ENCODE measurements at places on chromosomes 11 and 22.

DNA sequence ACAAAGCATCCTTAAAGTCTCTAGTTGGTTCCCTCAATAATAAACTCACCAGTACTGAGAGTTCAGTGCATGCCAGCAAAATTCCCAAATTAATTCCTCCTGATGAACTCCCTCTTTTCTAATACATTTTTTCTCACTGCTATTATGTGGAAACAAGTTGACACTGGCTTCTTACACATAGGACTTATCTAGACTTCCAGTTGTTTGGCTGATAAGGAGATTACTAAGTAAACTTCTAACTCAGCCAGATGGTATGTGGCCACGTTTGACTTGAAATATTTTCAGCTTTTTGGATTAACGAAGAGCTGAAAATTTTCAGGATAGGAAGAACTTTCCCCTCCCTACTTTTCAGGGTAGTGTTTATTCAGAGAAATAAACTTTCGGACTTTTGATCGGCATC is 1154.2 kb upstream of the TENM4 start:
- DNase-seq, result no peak

- no peak for DNase-seq
Observed at GRCh38 chr11:102453302-102453695, 734 bp upstream of the TMEM123 start.

DNA sequence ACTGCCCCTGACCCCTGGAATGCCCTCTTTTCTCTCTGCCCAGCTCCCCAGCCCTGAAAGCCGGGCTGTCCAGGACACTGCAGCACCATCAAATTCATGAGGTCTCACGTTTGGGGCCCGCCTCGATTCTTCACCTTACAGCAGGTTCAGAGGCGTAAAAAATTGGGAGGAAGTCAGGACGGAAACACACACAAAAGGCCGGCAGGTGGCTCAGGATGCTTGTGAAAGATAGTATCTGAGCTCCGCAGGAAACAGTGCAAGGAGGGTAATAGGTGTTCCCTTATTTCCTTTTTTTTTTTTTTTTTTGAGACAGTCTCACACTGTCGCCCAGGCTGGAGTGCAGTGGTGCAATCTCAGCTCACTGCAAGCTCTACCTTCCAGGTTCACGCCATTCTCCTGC is 4.1 kb downstream of the RFPL2 start:
- no peak for DNase-seq

DNA sequence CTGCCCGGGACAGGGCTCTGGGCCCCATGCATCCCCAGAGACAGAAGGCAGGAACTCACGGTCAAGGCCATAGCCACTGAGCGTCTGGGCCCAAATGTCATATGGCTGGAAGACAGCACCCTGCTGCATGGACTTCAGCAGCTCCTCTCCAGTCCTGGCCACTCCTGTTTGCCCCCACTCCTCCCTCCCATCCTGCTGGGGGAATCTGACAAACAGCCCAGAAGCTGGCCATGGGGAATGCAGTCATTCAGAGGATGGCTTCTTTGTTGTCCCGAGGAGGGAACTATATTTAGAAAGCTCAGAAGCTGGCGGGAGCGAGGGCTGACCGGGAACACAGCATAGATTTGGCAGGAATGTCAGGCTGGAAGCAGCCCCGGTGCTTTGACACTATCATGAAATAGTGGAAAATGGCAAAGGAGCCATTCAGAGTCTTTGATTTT is 35.0 kb downstream of the DKK3 start:
- DNase-seq, result peak; percentile 96

GRCh38 chr11:57116654-57117053 is 65.1 kb upstream of the LRRC55 start:
- peak; percentile 71 for DNase-seq

DNA sequence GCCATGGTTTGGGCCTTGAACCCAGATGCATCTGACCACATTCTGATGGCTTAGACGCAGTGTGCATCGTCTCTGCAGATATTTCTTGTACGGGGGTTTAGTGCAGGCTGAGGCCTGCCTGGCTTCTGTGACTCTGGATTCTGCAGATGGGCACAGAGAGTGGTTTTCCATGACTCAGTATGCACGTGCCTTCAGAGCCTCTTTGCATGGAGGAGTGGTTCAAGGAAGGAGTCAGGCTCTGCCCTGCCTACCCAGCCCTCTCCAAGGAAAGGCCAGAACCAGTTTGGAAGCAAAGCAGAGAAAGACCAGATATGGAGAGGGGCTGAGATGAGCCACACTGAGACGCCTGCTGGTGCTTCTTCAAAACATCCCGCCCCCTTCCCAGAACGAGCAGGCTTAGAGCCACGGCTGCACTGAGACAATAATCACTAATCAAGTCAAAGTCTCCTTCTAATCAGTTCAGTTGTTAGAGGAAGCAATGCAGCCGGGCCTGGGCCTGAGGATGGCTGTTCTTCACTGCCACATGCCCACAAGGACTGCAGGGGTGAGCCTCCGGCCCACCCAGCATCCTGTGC is 308.9 kb downstream of the NXPE2 start:
- no peak for DNase-seq

DNA sequence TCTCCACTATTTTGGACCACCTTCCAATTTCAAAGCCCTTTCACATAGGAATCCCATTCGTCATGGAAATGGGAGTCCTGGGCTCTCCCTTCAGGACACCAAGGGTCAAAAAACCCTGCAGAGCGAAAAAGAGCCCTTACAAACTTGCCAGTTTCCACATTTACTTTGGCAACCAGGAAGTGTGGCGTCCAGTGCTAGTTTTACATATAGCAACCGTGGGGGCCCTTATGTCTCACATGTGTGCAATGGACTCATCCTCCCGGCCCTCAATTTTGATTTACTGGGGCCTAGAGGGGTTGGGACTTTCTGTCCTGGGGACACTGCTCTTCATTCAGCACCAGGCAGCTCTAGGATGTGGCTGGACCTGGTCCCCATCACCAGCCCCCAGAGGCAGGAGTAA is 33.7 kb downstream of the DAGLA start:
- no peak for DNase-seq

- no peak for DNase-seq
Observed at GRCh38 chr11:79089601-79090000, 351.2 kb downstream of the TENM4 start.

GRCh38 chr11:67105964-67106363 is 13.1 kb upstream of the KDM2A start:
- DNase-seq, result no peak

DNA sequence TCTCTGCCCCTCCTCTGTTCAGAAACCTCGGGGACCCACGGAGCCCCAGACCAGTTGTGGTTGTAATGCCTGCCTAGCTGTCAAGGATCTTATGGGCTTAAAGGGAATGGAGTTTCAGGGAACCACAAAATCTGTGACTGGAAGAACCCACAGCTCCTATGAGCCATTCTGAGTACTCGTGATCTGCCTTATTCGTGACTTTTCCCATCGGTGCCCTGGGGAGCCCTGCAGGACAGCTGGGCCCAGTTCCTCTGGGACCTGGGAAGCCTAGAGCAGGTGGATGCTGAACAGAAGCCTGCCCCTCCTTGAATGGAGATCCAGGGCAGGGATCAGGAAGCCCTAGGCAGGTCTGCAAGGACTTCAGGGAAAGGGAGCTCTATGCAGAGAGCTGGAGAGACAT is 42.1 kb upstream of the TTC12 start:
- no peak for DNase-seq

DNA sequence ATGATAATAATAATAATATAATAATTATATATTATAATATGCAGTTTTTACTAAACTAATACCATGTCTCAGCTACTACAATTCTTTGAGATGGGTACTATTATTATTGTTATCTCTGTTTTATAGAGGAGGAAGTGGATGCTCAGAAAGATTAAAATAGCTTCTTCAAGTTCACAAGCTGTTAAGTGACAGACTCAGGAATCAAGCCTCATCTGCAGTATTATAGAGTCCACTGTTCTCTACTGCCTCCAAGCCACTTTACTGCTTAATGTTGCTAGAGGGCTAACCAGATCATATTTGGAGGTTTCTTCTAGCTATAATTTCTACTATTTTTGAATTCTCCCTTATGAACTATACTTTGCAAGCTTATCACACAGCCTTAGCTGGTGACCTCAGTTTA is 62.7 kb downstream of the CSTPP1 start:
- no peak for DNase-seq

DNA sequence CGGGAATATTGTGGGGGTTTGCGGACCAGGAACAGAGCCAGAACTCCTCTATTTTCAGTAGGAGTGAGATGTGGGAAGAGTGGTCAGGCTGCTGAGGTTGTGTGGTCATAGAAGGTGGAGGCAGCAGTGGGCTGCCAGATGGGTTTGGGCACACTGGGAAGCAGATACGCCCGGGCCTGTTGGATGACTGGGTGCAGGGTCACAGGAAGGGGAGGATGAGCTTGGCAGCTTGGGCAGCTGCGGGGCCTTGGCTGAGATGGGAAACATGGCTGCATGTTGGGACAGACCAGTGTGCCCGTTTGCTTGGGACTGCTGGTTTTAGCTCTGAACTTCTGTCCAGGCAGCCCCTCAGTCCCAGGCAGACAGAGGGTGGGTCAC is 11.4 kb downstream of the SHANK3 start:
- no peak for DNase-seq

DNA sequence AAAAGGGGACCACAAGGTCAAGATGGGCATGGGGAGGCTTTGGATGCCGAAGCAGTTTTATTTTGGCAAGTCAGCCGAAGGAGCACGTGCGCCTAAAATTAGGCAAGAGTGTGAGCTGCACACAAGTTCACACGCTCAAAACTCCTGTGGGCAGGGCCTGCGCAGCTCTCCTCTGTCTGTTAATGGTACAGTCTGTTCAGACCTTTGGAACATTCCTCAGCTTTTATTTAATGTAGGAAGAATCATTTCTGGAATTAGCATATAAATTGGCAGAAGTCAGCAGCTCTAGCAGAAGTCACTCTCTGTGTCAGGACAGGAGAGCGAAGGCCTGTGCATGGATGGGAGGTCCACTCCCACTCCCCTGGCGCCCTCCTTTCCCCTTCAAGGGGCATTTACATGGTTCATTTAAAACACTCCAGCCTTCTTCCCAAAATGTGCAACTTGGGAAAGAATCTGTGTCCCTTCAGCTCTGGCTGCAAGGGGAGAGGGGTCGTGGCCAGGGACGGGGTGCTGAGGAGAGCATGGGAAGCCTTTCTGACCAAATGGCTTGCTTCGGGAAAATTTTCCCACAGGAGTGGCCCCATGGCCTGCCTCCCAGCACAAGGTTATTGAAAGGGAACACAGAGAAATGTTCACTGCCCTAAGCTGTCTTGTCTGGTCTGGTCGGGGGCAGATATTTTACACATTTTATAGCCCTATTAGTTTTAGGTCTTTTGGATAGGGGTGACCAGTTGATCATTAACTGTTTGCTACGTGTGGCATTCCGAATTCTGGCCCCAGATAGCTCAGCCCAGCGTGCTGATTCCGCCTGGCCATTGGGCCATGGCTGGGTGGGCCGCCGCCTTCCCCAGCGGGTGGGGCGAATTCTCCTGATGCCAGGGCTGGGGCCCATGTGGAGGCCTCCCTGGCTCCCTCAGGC is 43.9 kb upstream of the SMIM38 start:
- DNase-seq, result no peak

GRCh38 chr11:28420099-28420498 is 311.9 kb downstream of the METTL15 start:
- peak; percentile 28 for DNase-seq

- DNase-seq, result peak; percentile 99
Observed at GRCh38 chr11:12182676-12183541, 72.5 kb downstream of the MICAL2 start.

- no peak for DNase-seq
Observed at GRCh38 chr22:46148816-46149511, 1.4 kb upstream of the PPARA start.

DNA sequence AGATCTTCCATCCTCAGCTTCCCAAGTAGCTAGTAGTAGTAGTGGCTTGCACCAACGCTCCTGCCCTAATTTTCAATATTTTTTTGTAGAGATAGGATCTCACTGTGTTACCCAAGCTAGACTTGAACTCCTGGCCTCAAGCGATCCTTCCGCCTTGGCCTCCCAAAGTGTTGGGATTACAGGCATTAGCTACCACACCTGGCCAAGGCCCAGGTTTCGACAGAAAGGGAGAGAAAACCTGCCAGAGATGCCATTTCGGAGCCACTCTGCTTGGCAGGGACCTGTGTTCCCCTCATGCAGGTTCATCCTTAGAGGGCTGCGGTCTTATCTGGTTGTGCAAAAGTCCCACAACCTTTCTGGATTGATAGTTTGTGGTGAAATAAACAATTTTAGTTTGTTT is 41.4 kb downstream of the FAM83F start:
- DNase-seq, result no peak

DNA sequence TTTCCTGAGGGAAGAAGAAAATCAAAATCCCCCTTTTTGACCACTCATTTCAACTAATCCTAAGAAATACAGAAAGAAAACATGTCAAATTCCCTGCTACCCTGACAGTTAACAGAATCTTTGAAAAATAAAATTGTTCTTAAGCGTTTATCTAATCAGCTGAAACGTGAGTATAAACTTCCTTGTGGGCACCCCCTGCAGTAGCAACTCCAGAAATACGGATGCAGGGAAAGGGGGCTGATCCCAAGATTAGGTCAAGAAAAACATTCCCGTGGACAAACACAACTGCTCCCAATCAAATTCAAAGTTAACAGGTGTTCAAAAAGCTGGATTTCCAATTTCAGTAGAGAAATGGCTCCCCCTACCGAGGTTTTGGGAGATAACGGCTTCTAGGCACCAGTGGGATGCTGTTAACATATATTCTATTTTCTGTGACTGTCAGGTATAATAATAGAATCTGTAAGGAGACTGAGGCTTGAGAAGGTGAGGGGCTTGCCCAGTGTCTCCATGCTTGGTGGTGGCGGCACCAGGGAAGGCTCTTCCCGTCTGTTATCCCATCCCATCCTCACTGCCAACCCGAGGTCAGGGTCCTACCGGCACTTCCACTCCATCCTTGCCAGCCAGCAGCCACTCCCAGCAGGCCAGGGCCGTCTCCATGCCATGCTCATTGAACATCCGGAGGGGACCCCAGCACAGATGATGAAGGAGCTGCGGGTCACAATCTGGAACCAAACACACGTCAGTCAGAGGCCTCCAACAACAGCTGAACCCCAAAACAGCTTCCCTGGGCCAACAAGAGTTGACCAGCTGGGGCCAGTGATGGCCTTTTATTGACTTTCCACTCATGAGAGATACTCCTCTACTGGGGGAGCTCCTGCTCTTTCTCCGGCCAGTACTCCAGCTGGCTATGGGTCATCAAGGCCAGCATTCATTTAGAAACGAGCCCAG is 32.0 kb upstream of the SERPIND1 start:
- DNase-seq, result peak; percentile 31

DNA sequence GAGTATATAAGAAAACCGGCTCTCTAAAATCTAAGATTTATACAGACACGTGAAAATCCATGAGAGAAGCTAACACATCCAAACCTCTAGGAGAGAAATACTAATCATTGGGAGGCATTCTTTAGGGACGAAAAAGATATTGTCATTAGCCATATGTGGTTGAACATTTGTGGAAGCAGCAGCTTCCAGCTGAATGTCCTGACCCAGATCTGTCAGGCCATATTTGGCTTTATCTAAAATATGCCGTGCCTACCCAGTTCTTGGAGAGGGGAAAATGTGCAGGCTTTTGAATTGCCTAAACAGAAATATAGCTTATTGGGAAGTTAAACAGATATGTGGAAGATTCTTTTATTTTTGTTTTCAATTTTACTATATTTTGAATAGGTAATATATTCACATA is 6.4 kb downstream of the CCDC89 start:
- no peak for DNase-seq

Measured in EH (cell line).